ENCODE measurements at places on chromosomes 7 and 10. TPM values are rescaled to one million over a fixed set of nuclear protein-coding genes. Genes with fewer than 3 reads are reported as not detected.

The ABCB4 gene
- total RNA-seq = 0.35 TPM

The GALNT17 gene
- total RNA-seq = 0.37 TPM

GRCh38 chr7:111997546-111997945, 208.7 kb downstream of the DOCK4 start:
- no peaks in the 10 kb centered on the region for H3K27me3 ChIP-seq
- no peaks in the 10 kb centered on the region for H3K36me3 ChIP-seq
- no peaks in the 10 kb centered on the region for H3K4me1 ChIP-seq
- no peak overlapping the region for H3K4me3 ChIP-seq
- DNase-seq = no peak

DNA sequence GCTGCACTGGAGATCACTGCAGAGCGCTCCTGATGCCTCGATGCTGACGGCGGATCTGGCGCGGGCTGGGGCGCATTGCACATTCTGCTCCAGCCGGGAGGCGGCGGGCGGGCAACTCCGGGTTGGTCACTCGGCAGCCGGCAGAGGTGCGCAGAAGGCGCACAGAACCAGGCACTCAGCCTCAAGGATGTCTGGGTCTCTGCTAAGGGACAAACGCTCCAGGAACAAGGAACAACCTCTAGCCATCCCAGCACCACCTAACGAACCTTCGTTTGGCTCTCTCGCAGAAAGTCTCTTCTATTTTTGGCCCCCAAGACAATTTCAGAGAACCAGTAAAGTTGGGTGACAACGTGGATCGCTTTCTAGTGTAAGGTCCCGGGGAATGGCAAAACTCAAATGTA, 254.6 kb downstream of the OTUD1 start:
- no peak for DNase-seq
- H3K4me1 ChIP-seq = no peaks in the 10 kb centered on the region
- H3K27me3 ChIP-seq = peaks cover 22% of the 10 kb centered on the region
- no peak overlapping the region for H3K27ac ChIP-seq
- no peaks in the 10 kb centered on the region for H3K36me3 ChIP-seq

- H3K4me1 ChIP-seq = no peaks in the 10 kb centered on the region
- no peak overlapping the region for H3K4me3 ChIP-seq
- H3K36me3 ChIP-seq = no peaks in the 10 kb centered on the region
- no peak for DNase-seq
- H3K27ac ChIP-seq = no peak overlapping the region
These were observed 11.9 kb upstream of the MACC1 start for GRCh38 chr7:20229081-20229480.

- no peak overlapping the region for H3K27ac ChIP-seq
- no peaks in the 10 kb centered on the region for H3K27me3 ChIP-seq
- no peaks in the 10 kb centered on the region for H3K4me1 ChIP-seq
These were observed 87.1 kb downstream of the SRI start for GRCh38 chr7:88132725-88133124.

DNA sequence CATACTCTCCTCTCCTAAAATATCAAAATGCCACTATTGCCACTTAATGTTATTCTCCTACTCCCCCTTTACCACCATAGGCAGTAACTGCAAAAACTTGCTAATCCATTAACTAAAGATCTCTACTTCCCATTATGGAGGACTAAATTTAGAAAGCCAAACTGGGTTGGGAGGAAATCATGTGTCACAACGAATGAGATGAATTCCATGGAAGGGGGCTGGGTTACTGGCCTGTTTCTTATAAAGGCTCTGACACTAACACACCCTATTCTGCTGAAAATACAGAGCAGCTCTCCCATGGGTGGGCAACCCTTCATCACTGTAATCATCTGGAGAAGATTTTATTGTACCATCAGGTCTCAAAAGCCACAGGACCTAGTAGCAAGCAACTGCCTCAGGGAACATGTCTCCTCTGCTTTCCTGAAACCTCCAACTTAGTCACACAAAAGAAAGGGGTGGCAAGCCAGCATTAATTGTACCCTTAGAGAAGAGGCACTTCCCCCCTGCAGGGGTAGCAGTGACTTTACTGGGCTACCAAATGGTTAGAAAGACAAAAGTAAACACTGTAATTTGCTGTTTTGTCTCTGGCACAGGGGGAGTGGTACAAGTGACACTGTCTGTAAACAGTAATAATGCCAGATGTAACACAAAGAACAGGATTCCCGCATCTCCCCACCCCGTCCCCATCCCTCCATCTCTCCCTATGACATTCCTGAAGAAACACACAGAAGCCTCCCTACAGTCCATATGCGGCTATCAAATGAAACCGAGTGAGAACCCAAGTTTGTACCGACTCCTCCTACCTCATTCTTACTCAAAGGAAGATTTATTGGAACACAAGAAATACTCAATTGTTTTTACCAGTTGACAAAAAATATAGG, 81.6 kb downstream of the ARMH3 start:
- H3K27me3 ChIP-seq = no peaks in the 10 kb centered on the region
- no peaks in the 10 kb centered on the region for H3K36me3 ChIP-seq
- no peak overlapping the region for H3K4me3 ChIP-seq

GRCh38 chr7:121406461-121406860, 10.4 kb upstream of the FAM3C start:
- H3K27me3 ChIP-seq = no peaks in the 10 kb centered on the region
- no peak for DNase-seq
- no peaks in the 10 kb centered on the region for H3K4me1 ChIP-seq
- H3K4me3 ChIP-seq = no peak overlapping the region
- no peaks in the 10 kb centered on the region for H3K36me3 ChIP-seq

DNA sequence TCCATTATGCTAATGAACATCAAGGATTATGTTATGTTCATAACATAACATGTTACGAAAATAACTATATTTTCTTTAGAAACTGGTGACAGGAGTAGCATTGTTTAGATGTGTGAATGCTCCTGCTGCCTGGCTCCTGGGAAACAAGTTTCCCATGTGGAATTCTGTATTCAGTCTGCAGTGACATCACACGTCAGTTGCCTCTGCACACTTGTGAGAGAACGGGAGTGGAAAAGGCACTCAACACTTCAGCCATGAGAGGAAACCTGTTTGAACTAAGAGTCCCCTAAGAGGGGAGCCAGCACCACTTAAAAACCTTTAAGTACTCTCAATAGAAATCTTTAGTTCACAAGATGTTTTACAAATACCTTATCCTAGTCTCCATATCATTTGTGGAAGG, 140.3 kb upstream of the FAM20C start:
- H3K4me3 ChIP-seq = no peak overlapping the region
- no peak for DNase-seq
- no peaks in the 10 kb centered on the region for H3K4me1 ChIP-seq

DNA sequence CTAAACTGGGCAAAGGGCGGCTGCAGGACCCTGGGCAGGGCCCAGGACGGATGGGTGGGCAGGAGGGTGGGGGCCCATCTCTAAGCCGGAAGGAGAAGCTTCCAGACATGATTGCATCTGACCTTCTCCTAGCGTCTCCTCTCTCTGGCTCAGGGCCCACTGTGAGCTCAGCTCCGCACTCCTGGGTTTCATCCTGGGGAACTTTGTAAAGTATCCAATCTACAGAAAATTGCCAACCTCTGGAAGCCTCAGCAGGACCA, 8.8 kb upstream of the RET start:
- H3K27me3 ChIP-seq = no peaks in the 10 kb centered on the region
- H3K4me3 ChIP-seq = no peak overlapping the region
- no peak overlapping the region for H3K27ac ChIP-seq
- DNase-seq = no peak

DNA sequence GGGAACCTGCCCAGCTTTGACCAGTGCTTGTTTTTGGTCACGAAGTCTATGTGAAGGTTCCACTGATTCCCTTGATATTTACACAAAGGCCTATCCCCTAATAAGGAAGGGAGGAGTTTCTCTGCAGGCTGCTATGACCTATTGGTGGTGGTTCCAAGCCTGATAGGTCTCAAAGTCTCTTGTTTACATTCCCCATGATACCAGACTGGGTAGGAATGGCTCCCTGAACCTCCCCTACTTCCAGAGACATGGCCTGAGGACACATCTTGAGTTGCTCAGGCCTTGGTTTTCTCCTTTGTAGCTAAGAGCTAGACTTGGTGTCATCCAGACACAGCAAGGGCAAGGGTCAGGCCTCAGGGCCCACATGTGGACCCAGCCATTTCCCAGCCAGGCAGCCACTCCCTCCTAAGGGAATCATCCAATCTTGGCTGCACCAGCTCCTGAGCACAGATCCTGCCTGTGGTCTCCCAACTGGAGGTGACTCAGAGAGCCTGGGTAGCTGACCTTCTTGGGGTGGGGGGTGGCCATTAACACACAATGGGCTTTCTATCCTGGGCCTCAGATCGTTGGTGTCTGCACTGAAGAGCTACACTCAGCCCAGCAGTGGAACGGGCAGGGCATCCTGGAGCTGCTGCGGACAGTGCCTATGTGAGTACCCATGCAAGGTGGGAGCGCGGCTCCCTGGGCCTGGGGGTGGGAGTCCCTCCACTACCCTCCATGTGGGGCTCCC, 51.0 kb upstream of the TRIM8 start:
- no peak for DNase-seq
- H3K4me1 ChIP-seq = no peaks in the 10 kb centered on the region
- no peaks in the 10 kb centered on the region for H3K36me3 ChIP-seq
- no peaks in the 10 kb centered on the region for H3K27me3 ChIP-seq
- no peak overlapping the region for H3K27ac ChIP-seq

DNA sequence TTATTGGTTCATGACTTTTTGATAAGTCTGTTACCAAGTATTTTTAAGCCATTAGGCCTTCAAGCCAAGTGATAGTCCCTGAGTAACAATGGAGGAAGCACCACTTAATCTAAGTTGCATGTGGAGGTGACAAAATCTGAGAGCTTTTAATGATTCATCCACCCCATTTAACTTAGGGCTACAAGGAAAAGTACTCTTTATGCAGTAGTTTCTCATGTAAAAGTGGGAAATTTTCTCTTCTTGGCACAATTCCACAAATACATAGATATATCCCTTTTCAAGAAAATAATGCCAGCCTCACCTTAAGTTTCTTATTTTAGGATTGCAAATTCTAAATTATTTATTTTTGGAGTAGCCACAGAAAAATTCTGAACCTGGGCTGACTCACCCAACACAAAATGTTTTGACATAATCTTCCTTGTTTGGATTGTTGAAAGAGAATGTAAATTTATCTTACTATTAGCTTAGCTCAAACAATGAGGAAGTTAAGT, 85.7 kb downstream of the SUGCT start:
- H3K4me3 ChIP-seq = no peak overlapping the region
- DNase-seq = no peak
- H3K27me3 ChIP-seq = no peaks in the 10 kb centered on the region
- H3K4me1 ChIP-seq = no peaks in the 10 kb centered on the region

DNA sequence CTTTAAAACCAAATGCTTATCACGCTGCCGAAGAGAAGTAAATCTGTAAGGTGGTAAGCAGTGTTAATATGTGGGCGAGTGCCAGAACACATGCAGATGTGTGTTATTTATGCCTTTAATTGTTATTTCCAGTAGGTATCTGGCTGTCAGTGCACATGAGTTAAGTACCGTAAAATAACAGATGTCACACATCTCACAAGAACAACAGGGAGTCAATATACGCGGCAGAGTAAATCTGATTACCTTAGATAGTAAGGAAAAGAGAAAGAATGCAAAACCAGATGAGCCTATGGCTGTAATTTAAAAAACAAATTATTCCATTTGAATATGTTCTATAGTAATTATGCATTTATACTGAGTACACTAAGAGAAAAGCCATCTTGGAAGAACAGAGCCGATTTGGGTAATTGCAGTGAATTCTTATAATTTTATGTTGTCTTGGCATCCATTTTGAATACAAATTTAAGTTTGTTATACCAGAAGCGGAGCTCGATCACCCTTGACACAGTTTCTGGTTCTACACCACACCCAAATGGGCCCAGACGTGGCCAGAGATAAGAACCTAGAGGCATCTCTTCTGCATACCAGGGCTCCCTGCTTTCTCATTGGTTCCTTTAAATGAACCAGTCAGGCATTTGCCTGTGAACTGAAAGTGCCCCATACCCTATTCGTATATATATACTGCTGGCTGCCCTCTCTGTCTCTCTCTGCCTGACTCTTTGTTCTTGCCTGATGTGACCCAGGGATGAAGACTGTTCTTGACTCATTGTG, 34.8 kb downstream of the DNAJB9 start:
- H3K27ac ChIP-seq = no peak overlapping the region
- no peaks in the 10 kb centered on the region for H3K27me3 ChIP-seq
- no peak overlapping the region for H3K4me3 ChIP-seq
- H3K4me1 ChIP-seq = no peaks in the 10 kb centered on the region

GRCh38 chr10:117476281-117476680, 66.3 kb upstream of the EMX2 start:
- no peaks in the 10 kb centered on the region for H3K27me3 ChIP-seq
- no peak overlapping the region for H3K27ac ChIP-seq
- H3K4me3 ChIP-seq = no peak overlapping the region
- no peak for DNase-seq
- H3K36me3 ChIP-seq = no peaks in the 10 kb centered on the region

The DRGX gene
- total RNA-seq = not detected

The MMD2 gene
- not detected for total RNA-seq

DNA sequence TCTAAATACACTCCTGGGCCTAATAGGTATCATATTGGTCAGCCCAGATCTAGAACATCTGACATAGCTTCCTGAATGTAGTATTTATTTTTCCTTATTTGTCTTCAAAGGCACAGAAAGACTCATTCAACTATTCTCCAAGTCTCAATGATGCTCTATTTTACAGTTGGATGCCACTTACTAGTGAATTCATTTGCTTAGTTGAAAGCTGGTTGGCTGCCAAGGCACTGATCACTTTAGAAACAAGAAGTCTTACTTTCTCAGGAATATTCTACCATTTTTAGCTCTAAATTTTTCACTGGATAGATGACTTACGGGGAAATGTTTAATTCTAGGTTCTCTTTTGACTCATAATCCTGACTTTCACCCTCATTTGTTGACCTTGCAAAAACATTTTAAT, 863.4 kb downstream of the SORCS1 start:
- no peaks in the 10 kb centered on the region for H3K36me3 ChIP-seq
- no peaks in the 10 kb centered on the region for H3K27me3 ChIP-seq
- no peaks in the 10 kb centered on the region for H3K4me1 ChIP-seq
- no peak overlapping the region for H3K27ac ChIP-seq
- DNase-seq = no peak

All from colonic mucosa (tissue), 4 donors.